ENCODE measurements at places on chromosomes 1 and 21.

- DNase-seq = peak; percentile 58
These were observed 103.3 kb downstream of the RABGAP1L start for GRCh38 chr1:174262349-174263241.

- DNase-seq = no peak
These were observed 149.6 kb upstream of the C1orf87 start for GRCh38 chr1:60223158-60223557.

DNA sequence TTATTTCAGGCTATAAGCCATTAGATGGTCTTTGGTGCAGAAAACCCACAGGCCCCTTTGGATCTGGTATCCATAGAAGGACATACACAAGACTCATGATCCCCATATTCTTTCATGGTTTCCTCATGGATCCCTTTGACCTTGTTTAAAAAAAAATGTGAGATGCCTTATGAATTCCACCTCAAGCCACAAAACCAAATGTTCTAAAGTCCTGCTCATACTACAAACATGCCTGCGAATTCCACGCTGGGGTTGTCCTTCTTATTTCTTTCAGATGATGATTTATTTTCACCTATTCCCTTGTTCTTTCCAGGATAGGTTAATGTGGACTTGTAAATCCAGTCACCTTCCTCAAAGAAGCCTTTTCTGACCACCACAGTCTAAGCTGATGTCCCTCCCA lies 256.9 kb upstream of the DPYD start:
- DNase-seq = no peak

DNA sequence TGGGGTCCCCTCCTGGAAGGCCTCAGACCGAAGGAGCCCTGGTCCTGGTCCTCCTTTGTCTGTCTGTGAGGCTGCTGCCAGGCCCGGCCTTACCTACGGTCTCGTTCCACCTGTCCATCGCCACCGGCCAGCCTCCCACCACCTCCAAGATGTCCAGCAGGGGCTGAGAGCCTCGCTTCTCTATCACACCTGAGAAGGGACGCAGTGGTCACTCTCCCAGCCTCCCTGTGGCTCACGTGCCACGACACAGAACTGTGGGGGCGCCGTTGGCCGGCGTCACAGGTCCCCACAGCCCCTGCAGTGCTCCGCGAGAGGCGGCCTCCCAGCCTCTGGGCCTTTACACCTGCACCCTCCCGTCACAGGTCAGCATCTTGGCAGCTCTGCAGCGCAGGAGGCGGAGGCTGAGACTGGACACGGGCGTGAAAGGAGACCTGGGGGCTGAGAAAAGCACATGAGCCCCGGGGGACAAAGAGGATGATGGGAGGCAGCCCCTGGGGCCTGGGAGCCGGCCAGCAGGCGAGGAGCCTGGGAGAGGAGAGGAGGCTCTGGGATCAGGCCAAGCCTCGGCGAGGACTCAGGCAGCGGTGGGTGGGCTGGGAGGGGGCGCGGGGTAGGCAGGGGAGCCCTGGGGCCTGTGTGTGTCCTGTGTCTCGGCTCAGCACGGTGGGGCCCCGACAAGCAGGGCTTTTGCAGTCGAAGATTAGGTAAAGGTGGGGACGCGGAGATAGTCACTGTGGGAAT lies 20.5 kb downstream of the PRXL2B start:
- DNase-seq = no peak

GRCh38 chr1:238061967-238062613 lies 171.4 kb upstream of the ZP4 start:
- peak; percentile 47 for DNase-seq

GRCh38 chr21:29078869-29079767 lies 5.7 kb upstream of the CCT8 start:
- peak; percentile 31 for DNase-seq

- no peak for DNase-seq
These were observed 1.5 kb upstream of the PPP2R5A start for GRCh38 chr1:212283741-212284140.

GRCh38 chr1:23528250-23528978 lies 2.6 kb downstream of the E2F2 start:
- peak; percentile 88 for DNase-seq

GRCh38 chr1:154820646-154821045 lies 49.4 kb downstream of the KCNN3 start:
- no peak for DNase-seq

DNA sequence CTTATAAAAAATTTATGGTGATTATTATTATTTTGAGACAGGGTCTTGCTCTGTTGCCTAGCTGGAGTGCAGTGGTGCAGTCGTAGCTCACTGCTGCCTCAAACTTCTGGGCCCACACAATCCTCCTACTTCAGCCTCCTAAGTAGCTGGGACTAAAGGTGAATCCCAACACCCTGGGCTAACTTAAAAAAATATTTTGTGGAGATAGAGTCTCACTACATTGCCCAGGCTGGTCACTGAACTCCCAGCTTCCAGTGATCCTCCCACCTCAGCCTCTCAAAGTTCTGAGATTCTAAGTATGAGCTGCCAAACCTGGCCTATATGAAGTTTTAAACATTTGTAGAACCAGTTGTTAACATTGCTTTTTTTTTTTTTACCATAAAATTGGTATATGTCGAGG lies 18.2 kb downstream of the NFIA start:
- no peak for DNase-seq

GRCh38 chr1:17618558-17619247 lies 79.2 kb downstream of the ARHGEF10L start:
- DNase-seq = no peak

- DNase-seq = no peak
These were observed at the start of gene CD244 for GRCh38 chr1:160862203-160863060. Gene CD244, minus strand, starts transcription at chr1:160862887. Its CDS starts 210 bp downstream, at chr1:160862677.

GRCh38 chr1:165787741-165788140 lies 19.1 kb upstream of the TMCO1 start:
- peak; percentile 59 for DNase-seq

GRCh38 chr1:76254104-76255030 lies 179.8 kb downstream of the ST6GALNAC3 start:
- DNase-seq = peak; percentile 5

- DNase-seq = no peak
These were observed 45.5 kb upstream of the RAVER2 start for GRCh38 chr1:64699327-64699726.

DNA sequence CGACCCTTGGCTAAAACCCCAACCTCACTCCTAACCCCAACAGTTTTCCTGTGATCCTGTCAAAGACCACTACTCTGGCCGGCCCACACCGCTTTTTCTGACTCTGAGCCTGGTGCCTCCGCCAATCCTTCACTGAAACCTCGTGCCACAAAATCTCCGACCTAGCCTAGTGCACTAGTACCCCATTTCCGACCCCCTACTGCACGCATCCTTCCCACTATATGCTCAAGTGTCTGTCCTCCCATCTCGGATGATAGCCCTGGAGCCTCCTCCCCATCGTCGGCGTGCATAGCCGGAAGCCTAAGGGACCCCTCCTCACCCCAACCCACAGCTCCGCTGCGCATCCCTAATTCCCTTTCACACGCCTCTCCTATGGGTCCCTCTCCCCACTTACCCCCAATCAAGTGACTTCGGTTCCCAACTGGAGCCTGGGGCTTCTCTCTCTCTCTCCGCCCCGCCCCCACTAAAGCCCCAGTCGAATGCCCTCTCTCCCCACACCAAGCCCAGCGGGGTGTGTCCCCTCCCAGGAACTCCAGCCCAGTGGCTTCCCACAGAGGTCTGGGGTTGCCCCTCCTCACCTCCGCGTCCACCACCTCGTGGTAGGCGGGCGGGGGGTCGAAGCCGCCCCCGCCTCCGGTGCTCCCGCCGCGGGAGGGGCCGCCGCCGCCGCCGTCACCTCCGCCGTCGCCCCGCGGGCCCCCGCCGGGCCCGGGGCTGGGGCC lies 791 bp downstream of the USP24 start:
- no peak for DNase-seq

- DNase-seq = no peak
These were observed 255.5 kb downstream of the GPR52 start for GRCh38 chr1:174703309-174703708.

DNA sequence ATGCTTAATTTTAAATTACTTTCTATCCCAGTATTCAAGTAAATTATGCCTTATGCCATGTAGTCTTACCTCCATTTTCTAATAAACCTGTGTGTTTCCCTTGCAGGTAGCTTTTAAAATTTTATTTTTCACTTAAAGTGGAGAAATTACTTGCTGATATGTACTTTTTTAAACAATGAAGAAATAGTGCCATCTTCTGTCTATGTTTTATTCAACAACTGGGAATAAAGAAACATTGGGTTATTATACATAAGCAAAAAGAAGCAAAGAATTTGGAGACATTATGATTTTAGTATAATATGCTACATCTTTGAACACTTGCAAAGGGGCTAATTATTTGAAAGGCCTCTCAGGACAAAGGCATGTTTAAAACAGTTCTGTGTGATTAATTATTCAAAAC lies 1912.9 kb downstream of the MRPL39 start:
- no peak for DNase-seq

- no peak for DNase-seq
These were observed 17.2 kb upstream of the PHLDA3 start for GRCh38 chr1:201486187-201486586.

- no peak for DNase-seq
These were observed 14.8 kb upstream of the GJA9 start for GRCh38 chr1:38896169-38896568.

DNA sequence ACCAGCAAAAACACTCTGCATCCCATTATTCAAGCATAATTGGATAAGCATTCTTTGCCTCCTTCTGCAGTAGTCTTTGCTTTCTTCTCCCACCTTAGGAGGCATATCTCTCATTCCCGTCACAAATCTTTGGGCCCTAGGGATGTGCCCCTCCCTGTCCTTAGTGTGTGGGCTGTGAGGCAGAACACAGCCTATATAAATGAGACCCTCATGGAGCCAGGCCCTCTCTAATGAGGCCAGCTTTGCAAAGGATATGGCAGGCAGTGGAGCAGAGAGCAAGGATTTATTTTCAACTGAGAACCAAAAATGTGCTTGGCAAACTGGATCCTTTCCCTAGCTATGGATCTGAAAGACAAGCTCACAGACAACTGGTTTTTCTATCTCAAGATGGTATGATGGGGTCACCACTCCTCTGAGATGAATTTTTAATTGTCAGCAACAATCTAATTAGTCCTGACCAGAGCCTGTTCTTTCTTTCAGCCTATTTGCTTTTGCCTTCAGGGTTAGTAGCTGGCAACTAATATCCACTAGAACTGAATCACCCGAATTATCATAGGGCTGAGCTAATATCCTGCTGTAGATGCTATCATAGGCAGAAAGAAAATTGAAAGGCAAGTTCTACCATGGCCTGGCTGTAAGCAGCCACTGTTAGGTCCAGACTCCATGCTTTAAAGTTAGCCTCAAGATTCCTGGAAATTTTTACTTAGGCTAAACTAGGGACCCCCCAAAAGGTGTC lies 134.2 kb downstream of the SYT2 start:
- DNase-seq = peak; percentile 46

- DNase-seq = peak; percentile 100
These were observed 32.3 kb upstream of the ETS2 start for GRCh38 chr21:38773099-38774061.

DNA sequence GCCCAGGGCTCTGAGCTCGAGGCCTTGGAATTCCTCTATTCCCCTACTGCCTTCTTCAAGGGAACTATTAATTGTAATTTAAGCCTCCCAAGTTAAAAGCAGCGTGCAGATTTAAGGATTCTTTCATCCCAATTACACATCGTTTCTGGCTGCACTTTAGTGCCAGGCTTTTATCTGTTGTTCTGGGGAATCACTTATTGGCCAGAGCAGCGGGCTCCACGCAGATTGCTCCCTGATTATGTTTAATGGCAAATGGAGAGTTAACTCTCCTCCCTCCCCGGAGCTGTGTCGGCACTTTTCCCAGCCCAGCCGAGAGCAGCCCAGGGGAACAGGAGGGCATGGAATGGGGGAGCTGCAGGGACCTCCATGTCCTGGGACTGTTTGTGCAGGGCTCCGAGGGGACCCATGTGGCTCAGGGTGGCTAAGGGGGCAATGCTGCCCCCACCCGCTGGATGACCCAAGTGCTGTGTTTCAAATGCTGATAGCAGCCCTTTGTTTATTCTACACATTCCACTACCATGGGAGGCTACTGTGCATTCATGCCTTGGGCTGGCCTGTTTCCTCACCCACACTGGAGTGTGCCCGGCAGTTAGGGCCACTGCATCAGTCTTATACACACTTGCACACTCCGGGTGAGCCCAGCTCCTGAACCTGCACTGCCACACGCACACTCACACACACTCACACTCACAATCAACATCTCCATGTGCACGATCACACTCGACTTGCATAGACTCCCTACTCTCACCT lies 93.3 kb upstream of the POU3F1 start:
- no peak for DNase-seq

DNA sequence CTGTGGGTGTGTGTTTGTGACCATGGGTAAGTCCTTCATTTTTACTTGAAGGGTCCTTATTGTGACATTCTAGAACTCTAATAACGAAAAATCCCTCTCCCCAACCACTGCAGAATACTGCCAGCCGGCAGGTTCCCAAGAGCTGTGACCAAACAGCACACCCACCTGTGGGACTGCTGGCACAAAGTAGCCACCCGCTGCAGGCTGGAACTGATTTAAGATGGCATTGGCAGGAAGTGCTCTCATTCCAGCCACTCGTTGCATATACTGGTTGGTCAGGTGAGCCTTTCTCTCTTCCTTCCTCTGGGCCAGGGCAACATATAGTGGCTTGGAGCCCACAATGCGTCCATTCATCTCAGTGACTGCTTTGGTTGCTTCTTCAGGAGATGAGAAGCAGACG lies 11.6 kb downstream of the PABPC4 start:
- no peak for DNase-seq

DNA sequence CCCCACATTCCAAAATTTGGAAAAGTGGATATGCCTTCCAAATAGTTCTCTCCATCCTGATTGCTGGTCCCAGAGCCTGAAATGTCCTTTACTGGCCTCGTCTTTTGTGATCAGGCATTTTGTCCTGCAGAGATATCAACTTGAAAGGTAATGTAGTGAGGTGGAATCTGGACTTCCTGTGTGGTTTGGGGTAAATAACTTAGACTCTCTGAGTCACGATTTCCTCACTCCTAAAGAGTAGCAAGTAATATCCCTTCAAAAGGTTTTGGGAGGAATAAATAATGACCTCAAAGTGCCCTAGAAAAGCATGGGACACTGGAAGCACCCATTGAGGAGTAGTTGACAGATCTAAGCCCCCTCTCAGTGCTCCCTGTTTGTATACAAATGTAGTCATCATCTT lies 426.6 kb downstream of the OMA1 start:
- no peak for DNase-seq

GRCh38 chr1:169460191-169460833 lies 25.4 kb downstream of the SLC19A2 start:
- peak; percentile 76 for DNase-seq

- DNase-seq = no peak
These were observed 58.3 kb downstream of the APP start for GRCh38 chr21:26112127-26112742.
